Stimulated activated naive B cell treated with anti-CD40 and anti-IgM and Interleukin-4, amounts not matched to agents 10 μg/mL and 1 μg/mL and 100 μg/mL, for 72 hours (primary cell): ENCODE measurements at places on chromosomes 7 and 10.

DNA sequence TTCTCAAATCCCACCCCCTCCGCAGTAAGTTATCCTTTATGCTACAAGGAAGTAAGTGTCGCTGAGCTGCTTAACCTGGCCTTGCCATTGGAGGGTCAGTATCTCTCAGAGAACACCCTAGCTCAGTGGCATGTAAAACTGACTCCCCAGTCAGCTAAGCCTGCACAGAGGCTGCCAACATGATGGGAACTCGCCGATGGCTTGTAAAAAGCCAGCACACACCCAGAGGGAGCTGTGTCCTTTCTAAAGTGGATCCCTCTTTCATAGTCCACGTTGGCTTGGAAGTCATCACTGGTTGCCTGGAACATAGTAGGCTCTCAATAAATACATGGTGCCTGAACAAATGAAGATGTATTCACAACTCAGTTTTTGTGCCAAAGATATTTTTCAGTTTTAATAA lies 249.1 kb upstream of the YAE1 start:
- DNase-seq: no peak

DNA sequence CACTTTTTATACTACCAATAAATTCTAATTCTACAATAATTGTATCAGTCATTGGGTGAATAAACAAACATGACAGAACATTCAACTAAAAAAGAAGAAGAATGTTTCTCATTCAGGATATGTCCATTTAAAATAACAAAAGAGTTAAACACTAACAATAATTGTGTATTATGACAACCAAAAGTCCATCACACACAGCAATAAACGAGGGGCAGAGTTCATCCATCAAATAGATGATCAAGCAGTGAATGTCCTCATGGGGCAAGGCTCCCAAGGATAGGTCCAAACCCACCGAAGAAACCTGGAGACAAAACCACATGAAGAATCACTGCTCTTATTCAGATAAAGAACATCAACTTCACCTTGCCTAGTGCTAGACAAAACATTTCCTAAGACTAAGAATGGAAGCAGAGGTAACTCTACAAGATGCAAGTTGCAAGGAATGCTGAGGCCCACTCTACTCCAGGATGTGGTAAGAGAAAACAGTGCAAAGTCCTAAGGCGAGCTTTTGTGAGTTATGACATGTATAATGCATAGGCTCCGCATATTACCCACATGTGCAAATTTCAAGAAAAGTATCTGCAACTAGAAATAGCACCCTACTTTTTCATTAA lies 115.1 kb downstream of the PARD3 start:
- DNase-seq: no peak

GRCh38 chr7:74175340-74175739 lies 1.2 kb downstream of the EIF4H start:
- DNase-seq: no peak

- peak; percentile 13 for DNase-seq
Observed at GRCh38 chr10:78973901-78974616, 94.7 kb upstream of the ZMIZ1 start.

- DNase-seq: no peak
Observed at GRCh38 chr7:26052706-26053105, 99.3 kb upstream of the NFE2L3 start.

DNA sequence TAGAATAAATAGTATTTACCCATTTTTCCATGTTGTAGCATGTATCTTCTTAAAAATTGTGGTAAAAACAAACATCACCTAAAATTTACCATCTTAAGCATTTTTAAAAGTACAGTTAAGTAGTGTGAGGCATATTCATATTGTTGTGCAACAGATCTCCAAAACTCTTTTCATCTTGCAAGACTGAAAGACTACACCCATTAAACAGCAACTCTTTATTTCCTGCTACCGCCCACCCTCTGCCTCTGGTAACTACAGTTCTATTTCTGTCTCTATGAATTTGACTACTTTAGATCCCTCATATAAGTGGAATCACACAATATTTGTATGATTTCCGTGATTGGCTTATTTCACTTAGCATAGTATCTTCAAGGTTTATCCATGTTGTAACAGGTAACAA lies 40.0 kb upstream of the AGBL3 start:
- DNase-seq: no peak

- DNase-seq: no peak
Observed at GRCh38 chr10:14945108-14945507, 8.8 kb downstream of the DCLRE1C start.

- DNase-seq: no peak
Observed at GRCh38 chr10:88297103-88297502, 286.0 kb downstream of the RNLS start.

GRCh38 chr7:3911685-3912084 lies 610.6 kb downstream of the SDK1 start:
- DNase-seq: no peak

DNA sequence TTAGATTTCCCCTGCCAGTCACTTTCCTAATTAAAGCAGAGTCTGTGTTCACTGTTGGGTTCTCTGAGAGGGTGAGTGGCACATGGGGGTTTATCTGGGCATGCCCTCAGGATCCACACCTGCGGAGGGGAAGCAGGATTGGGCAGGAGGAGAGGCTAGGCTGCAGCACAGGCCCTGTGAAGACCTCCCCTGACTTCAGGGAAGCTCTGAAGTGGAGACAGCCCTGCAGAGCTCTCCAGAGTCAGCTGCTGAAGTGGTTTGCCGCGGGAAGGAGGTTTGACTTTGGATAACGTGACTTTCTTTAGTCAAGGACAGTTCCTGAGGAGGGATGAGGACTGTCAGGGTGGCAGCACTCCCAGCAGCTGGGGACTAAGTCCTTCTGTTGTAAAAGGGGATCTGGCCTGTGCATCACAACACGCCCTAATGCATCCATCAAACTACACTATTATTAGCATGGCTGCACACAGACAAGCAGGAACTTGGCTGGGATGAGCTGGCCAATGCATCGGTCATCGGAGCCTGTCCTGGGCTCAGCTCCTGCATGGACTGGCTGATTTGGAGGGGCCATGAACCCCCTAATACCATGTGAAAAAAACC lies 50.9 kb upstream of the LEP start:
- DNase-seq: no peak

DNA sequence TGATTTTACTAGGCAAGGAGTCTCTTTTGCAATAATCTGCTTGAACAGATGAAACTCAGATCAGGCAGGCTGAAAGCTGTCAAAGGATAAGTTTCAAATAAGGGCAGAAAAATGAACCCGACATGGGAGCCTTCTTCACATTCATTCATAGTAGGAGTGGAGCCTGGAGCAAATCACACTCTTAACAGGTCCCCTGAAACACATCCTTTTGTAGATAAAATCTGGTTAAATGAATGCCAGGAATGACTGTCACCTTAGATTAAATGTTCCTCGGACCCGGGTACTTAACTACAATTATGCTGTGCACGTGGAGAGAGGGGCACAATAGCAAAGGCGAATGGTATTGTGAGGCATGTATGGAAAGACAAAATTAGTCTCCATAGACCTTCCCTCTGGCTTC lies 344.7 kb upstream of the LRGUK start:
- no peak for DNase-seq

- DNase-seq: no peak
Observed at GRCh38 chr10:35268791-35269257, 67.5 kb upstream of the CCNY start.

- no peak for DNase-seq
Observed at GRCh38 chr7:22179442-22179879, 177.5 kb downstream of the RAPGEF5 start.

DNA sequence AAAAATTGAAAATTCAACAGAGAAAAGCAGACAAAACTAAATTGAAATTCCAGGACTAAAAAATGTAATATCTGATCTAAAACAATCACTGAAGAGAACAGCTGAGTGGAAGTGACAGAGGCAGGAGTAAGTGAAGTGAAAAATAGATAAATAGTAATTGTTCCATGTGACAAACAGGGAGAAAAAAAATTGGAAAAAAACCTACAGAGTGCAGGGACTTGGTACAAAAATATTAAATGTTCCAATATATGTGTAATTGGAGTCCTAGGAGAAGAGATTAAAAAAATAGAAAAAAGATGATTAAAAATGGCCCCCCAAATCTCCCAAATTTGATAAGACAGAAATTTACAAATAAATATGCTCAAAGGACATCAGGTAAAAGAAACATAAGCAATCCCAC lies 63.4 kb upstream of the NAMPT start:
- no peak for DNase-seq

DNA sequence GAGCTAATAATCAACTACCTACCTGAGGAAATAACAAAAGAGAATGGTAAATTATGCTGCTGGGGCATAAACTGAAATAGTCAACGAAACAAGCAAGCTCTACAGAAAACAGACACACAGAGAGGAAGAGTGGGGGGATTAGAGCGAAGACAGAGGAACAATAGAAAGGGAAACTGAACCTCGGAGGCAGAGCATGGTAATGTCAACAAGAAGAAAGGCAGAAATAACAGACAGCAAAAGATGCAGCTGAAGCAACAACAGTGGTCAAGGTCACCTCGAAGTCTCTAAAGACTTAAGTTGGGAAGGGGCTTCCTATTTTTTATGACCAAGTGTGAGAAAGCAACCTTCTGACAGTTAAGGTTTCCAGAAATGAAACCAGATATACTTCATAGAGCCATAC lies 177.0 kb downstream of the ZNF438 start:
- no peak for DNase-seq

- no peak for DNase-seq
Observed at GRCh38 chr7:111763221-111763801, 201.0 kb upstream of the IMMP2L start.

GRCh38 chr10:131427281-131427680 lies 115.8 kb upstream of the TCERG1L start:
- DNase-seq: no peak

GRCh38 chr7:1675673-1676549 lies 5.8 kb downstream of the ELFN1 start:
- no peak for DNase-seq

- no peak for DNase-seq
Observed at GRCh38 chr10:76035206-76036110, 604.0 kb downstream of the LRMDA start.

DNA sequence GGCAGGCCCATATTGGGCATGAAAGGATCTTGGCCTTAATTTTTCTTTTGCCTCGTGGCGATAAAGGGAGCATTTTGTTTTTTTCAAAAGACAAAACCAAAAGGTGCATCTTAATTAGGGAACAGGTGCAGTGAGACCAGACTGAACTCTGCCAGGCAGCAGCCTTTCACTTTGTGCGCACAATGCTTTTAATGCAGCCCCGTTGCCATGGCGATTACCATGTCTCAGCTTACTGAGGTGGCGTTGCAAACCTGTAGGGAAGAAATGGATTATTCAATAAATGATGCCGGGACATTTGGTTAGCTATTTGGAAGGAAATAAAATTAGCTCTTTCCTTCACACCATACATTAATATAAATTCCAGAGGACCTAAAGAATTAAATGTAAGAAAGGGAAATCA lies 61.9 kb downstream of the MYL10 start:
- DNase-seq: no peak

GRCh38 chr7:137169282-137169698 lies 174.2 kb downstream of the PTN start:
- DNase-seq: no peak

DNA sequence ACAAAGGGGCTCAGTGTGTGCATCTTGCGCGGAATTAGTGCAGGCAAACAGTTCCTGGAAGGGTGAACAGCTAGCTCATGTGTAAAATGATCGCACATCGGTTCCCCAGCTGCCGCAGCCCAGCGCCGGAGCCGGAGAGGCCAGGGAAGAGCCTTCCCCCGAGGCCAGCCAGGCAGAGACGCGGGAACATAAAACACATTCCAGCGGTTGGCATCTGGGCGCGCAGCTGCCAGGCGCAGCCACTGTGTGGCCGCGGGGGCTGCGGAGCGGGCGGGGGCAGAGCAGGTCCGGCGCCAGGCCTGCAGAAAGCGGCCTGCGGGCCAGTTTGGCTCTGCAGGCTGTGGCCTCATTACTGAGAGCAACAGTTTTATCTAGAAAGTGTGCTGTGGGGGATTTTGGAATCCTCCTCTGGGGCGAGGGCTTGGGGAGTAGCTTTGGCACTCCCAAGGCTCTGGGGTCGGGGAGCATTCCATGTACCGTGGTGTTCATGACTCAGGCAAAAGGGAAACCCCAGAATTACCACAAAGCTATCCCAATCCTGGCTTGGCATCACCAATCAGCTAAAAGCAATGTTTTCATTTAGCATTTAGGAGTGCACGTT lies 74.3 kb downstream of the SAMD9 start:
- no peak for DNase-seq

GRCh38 chr10:45000752-45001380 lies at the start of gene ZNF22:
ZNF22 (plus strand) TSS chr10:45000923; CDS start chr10:45003369, 2,446 bp downstream.
- DNase-seq: peak; percentile 75
